ENCODE measurements at places on chromosomes 13 and 19.

DNA sequence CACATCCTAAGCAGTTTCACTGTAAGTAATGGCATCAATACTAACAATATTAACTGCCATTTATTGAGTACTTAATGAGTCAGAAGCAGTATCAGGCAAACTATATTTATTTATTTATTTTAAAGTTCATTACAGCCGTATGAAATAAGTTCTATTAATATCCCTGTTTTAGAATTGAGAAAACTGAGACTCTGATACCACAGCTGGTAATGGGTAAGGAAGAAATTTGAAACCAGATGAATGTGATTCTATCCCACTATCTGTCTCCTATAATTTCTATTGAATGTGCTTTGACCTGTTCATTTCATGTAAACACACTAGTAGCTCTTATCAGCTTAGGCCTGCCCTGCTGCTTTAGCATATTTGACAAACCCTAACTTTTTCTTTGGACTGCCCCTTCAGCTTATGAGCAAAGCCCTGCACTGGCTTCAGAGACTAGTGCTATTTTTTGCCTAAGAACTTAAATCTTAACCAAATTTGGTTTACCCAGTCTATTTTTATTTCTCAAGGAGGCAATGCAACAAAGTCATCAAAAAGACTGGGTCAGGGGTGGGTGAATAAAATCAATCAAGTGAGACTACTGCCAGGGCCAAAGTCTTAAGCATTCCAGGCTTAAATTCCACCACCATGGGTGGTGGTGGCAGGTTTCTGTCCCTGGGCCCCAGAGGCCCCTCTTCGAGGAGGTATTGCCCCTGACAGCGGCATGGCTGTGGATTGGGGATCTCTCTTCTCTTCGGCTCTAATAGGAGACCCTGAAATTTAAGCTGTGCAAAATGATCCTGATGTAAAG is 143.4 kb downstream of the DLEU7 start:
- no peak for DNase-seq

DNA sequence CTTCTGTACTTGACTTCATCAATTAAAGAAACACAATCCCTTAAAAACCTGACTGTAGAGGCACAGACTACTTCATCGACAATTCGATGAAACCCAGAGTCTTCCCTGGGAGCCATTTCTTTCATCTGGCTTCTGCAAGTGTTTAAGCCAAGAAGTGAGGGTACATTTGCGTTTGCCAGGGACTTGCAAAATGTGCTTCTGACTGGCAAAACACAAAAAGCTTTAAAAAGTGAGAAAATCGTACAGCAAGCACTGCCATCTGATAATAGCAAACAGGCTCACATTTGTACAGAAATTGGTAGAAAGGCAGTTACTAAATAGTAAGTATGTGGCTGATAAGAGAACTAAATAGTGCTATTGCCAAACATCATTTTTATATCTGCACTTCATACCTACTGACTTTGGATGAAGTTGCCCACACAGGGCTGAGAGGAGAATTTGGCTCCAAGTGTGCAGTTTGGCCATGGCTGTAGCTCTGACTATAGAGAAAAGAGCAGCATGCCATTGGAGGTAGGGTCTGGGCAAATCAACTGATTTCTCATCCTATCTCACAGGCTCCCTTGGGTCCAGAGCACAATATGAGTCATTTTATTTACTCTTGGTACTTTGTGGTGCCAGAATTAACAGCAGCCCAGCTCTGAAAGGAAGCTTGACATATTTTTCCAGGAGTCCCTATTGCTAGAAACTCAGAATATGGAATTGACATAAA is 358.1 kb downstream of the OXGR1 start:
- DNase-seq: no peak

GRCh38 chr19:45468159-45468651 is 409 bp downstream of the FOSB start:
- no peak for DNase-seq

- no peak for DNase-seq
Measured at GRCh38 chr13:74043237-74043636, 91.0 kb downstream of the KLF12 start.

GRCh38 chr19:30332445-30333234 is 39.5 kb upstream of the ZNF536 start:
- no peak for DNase-seq

- peak; percentile 97 for DNase-seq
Measured at GRCh38 chr19:13764101-13764807, at the start of gene MRI1. Gene MRI1 (plus strand): TSS chr19:13764522. CDS start chr19:13764589, 67 bp downstream.

- DNase-seq: peak; percentile 65
Measured at GRCh38 chr19:16325161-16325527, 518 bp downstream of the KLF2 start.

- no peak for DNase-seq
Measured at GRCh38 chr19:18391509-18392075, 5.6 kb downstream of the GDF15 start.

DNA sequence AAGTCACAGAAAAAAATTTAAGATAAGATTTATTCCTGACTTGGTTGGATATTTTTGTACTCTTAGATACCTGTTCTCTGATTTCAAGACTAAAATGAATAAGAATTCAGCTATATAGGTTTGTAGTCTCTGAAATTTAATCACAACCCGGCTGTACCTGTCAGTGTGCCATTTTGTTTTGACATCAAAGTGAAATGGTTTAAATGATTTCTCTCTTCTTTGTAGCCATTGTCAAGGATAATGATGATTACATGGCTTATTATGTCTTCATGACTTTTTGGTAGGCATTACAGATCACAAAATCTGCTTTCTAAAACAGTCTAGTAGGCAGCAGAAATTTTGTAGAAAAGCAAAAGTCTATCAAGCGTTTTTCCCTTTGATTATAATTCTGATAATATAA is 72.5 kb downstream of the PCDH17 start:
- no peak for DNase-seq

- DNase-seq: no peak
Measured at GRCh38 chr13:32045982-32046785, 14.6 kb downstream of the FRY start.

- no peak for DNase-seq
Measured at GRCh38 chr19:53877361-53877766, 4.6 kb upstream of the PRKCG start.

- DNase-seq: no peak
Measured at GRCh38 chr13:26228096-26228495, 6.0 kb upstream of the RNF6 start.

DNA sequence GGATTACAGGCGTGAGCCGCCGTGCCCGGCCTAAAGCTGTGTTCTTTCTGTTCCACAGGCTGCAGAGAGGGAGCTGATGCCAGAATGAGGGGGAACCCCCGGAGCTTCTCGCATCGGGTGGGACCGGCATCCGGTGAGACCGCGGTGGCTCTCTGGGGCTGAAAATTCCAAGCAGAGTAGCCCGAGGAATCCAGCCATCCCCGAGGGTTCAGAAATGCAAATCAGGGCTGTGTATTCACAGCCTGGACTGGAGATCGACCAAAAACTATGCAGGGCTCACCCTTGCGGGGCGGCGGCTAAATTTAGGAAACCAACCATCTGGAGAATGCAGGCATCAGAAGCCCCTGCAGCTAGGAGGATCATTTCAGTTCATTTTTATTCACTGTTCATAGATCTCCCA is 99.2 kb downstream of the GNG7 start:
- no peak for DNase-seq

GRCh38 chr13:25990801-25991200 is 61.0 kb downstream of the SHISA2 start:
- no peak for DNase-seq

DNA sequence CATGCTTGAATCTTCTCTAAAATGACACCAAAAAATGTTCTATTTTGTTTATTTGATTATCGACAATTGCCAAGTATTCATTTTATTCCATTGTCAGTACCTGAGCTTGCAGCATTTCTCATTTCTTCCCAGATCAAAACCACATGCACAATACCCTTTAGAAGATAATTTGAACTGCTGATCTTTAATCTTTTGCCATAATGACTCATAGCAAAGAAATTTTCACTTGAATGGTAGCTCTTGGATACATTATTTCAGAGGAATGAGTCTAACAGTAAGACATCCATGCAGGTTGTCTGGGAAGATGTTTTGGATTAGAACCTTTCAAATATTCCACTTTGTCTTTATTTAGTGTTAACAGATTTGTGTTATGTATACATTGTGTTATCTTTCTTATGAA is 42.0 kb upstream of the RXFP2 start:
- DNase-seq: no peak

DNA sequence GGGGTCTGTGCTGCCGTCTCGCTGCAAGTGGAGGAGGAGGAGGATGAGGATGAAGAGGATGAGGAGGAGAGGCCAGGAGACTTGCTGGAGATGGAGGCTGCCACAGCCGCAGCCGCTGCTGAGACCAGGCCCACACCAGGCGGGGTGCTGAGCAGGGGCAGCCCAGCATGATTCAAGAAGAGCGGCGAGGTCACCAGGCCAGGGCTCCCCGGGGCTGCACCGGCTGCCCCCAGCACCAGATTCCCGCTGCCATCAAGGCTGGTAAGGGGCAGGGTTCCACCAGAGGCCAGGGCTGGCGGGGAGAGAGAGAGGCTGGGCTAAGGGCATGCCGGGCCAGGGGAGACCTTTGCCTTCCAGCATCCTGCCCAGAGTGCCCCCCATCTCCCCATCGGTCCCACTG is 15.3 kb downstream of the ZNF574 start:
- DNase-seq: no peak

GRCh38 chr19:410243-410781 is 1.4 kb upstream of the C2CD4C start:
- peak; percentile 56 for DNase-seq

DNA sequence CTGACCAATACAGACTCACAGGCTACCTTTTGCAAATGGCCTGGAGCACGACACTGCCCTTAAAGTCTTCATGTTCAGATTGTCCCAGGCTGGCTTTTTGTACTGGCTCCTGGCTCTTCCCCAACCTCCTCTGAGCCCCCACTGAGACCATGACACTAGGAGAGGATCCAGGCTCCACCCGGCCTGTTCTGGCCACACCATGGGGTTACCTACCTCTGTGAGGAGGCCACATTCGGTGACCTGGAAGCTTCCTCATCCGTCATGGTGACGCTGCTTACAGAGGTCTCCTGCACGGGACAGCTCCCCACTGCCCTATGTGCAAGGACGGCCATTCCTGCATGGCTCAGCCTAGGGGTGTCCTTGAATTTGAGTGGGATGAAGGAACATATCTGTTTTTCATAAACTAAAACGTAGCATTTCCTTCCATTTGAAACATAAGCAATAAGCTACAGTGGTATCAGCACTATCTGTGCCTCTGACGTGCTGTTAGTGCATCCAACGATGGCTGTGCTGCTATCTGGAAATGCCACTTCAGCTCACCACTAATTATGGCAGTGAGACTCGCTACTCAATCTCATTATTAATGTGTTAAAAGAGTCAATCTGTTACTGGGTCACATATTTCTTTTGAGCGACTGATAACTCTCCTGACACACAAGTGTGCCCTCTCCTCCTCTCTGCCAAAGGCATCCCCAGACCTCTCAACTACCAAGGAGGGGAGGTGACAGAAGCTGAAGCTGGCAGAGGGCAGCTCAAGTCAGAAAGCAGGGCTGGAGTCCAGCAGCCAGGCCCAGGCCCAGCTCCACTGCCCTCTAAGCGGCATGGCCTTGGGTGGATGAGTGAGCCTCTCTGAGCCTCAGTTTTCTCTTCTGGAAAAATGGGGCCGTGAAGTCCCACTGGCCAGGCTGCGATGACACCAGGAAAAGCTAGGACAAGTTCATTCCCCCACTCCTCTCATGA is 29.6 kb downstream of the ELL start:
- no peak for DNase-seq

DNA sequence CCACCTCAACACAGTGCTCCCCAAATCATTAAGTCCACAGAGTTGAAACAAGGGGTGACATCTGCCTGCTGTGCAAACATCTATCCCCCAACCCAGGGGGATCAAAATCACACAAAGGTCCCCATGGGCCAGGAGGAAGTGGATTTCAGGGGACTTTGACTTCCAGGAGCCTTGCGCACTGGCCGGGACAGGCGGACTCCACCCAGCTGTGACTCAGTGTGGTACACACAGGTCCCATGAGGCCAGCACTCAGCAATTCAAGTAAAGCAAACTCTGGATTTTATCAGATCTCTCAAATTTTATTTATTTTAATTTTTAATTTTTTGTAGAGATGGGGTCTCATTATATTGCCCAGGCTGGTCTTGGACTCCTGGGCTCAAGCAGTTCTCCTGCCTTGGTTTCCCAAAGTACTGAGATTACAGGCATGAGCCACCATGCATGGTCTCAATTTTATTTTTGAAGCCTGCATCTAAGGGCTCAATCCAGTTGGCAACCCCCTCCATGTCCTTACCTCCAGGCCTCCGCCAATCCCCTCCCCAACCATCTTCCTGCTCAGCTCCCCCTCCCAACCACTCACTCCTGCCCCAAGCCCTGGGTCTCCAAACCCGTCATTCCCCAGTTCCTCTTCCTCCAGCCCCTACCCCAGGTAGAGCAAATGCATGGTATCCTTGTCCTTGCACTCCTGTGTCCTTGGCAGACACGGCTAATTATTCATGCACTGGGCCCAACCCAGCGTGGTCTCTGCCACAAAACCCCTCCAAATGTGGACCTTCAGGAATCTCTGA is 18.2 kb downstream of the ARHGAP33 start:
- DNase-seq: no peak

DNA sequence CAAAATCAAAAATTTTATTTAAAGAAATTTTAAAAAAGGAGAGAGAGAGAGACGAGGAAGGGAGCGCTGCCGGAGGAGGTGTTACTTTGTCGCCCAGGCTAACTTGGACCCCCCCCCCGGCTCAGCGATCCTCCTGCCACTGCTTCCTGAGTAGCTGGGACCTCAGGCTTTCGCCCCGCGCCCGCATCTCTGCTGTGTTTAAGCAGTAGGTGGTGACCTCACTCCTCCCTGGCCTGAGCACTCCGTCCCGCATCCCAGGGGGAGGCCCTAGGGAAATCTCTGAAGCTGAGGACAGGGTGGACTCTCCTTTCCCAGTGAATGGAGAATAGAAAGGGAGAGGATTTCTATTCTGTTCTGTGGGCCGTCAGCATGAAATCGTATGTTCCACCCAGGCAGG is 485 bp upstream of the ZNF845 start:
- DNase-seq: peak; percentile 61

DNA sequence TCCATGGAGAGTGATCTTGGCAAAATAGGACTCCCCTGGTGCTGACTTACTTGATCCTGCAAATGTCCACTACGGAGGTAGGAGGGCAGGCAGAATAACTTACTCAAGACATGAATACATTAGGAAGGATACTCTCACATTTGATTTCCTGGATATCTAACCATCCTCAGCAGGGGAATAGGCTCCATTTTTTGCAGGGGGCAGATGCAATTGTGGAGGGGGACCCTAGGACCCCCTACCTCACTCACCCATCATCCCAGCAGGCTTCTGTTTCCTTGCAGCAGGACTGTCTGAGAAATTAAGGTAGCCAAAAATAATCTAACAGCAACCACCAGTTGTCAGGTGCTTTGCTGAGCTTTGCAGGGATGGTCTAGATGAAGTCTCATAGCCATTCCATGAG is 482.0 kb downstream of the ZNF536 start:
- DNase-seq: no peak
